Activated naive CD4-positive, alpha-beta T cell (primary cell): ENCODE measurements at places on chromosomes 7 and 10.

DNA sequence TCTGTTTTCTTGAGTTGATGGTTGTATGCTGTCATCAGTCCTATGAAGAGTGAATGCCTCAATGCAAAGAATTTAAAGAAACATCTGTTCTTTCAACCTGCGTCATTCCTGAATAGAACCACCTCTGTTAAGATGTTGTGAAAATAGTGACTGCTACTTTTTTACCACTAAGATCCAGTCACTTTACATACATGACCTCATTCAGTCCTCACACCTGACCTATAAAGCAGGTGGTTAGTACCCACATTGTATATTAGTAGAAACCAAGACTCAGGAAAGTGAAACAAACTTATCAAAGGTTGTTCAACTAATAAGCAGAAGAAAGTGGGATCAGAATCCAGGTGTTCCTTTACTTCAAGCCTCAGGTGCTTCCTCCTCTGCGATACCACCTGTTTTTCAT is 64.8 kb downstream of the ITGB8 start:
- DNase-seq: no peak

GRCh38 chr10:87771871-87772500 is 46.0 kb downstream of the ATAD1 start:
- no peak for DNase-seq

DNA sequence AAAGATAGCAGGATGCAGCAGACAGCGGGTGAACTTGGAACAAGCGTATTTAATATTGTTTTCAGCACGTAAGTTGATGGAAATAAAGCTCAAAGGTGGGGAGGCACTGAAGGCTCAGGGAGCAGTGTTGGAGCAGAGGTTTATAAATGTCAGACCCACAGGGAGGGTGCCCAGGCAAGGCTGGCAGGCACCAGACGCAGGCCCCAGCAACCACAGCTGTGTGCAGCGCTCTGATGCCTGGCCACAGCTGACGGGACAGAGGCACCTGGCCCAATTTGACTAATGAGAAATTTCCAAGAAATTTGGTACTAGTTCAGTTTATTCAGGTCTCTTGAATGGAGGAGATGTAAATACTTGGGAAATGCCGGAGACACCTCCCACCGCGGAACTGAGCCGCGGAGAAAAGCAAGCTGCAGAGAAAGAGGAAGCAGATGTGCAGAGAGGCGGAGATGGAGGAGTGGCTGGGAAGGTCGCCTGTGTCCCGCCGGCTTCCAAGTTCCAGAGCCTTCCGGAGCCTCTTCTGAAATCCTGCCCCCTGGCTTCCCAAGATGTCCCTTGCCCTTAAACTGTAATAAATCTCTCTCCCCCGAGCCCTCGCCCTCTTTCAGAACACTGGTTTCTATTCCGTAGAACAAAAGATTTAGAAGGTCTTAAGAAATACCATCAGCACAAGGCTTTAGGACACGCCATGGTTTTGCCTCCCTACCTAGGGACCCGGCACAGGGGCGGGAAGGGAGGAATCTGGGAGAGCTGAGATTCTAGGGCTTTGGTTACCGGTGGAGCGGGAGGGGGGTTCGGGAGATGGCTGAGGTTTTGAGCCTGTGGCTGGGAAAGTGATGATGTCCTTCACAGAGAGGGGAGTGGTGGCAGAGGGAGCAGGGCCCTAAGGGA is 38.4 kb upstream of the PLXNA4 start:
- no peak for DNase-seq

DNA sequence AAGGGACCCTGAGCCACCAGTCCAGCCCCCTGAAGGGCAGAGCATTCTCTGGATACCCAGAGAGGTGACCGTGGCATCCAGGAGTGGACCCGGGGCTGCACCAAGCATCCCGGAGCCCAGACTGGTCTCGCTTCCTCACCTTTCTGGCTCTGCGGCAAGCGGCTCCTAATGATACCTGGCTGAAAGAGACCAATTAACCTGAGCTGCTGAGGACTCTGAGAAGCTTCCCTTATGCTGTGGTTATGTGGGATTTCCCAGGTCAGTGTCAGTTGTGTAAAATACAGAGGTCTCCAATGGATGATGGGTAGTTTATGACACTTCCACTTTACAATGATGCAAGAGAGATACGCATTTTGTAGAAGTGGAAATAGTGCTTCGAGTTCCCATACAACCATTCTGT is 51.5 kb downstream of the PFKFB3 start:
- no peak for DNase-seq

DNA sequence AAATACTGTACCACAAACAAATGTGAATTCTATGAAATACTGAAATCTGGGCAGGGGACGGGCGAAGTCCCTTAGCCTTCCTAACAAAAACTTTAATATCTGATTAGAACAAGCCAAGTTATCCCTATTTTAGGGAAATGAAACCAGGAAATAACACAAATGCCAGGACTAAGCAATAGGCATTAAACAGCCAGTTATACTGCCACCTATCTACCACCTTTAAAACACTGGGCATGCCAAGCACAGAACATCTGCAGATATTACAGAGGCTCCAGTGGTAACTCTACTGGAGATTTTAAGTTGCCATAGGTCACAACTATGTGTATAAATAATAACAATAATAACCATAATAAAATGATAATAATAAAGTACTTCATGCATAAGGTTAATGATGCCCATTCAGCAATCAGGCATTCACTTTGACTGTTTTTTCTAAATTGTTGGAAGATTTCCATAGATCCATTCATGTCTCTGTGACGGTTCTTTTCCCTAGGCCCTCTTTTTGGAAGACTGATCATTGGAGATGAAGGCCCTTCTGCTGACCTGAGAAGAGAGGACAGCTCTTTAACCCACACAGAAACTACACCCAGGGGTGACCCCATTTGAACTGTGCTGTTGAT is 195.7 kb downstream of the CACNA2D1 start:
- DNase-seq: no peak

DNA sequence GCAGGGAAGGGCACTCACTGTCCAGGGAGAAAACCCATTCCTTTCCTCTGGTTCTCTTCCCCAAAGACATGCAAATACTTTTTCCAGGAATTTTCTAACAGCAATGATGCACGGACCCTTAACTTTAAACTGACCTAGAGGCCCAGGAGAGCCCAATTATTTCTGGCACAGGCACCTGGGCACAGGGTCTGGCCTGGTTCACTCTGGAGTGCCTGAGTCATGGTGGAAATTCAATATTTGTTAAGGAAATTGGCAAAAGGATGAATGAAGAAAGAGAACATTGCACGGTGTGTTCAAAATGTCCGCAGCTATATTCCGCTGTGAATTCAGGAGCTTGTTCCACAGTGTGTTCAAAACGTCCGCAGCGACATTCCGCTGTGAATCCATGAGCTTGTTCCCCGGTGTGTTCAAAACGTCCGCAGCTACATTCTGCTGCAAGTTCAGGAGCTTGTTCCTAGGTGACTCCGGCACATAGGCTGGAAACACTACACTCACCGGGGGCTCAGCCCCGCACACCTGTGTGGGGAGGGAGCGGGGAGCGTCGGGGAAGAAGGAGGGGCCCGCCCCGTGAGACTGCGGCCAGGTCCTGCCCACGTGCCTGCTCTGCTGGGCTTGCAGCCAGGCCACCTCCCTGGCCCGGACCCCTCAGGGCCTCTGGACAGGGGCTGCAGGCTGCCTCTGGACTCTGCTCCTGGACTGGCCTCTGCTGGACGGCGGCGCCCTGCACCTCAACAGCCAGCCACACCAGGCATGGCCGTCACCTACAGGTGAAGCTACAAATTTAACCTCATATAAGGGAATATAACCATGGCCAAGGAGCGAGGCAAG is 72.0 kb upstream of the FAM20C start:
- no peak for DNase-seq

GRCh38 chr7:137943132-137943551 is 58.7 kb downstream of the CREB3L2 start:
- no peak for DNase-seq

GRCh38 chr7:130733931-130734814 is at the start of gene KLF14:
Gene KLF14, minus strand, starts transcription at chr7:130734207. Its CDS starts 174 bp downstream, at chr7:130734033.
- no peak for DNase-seq

DNA sequence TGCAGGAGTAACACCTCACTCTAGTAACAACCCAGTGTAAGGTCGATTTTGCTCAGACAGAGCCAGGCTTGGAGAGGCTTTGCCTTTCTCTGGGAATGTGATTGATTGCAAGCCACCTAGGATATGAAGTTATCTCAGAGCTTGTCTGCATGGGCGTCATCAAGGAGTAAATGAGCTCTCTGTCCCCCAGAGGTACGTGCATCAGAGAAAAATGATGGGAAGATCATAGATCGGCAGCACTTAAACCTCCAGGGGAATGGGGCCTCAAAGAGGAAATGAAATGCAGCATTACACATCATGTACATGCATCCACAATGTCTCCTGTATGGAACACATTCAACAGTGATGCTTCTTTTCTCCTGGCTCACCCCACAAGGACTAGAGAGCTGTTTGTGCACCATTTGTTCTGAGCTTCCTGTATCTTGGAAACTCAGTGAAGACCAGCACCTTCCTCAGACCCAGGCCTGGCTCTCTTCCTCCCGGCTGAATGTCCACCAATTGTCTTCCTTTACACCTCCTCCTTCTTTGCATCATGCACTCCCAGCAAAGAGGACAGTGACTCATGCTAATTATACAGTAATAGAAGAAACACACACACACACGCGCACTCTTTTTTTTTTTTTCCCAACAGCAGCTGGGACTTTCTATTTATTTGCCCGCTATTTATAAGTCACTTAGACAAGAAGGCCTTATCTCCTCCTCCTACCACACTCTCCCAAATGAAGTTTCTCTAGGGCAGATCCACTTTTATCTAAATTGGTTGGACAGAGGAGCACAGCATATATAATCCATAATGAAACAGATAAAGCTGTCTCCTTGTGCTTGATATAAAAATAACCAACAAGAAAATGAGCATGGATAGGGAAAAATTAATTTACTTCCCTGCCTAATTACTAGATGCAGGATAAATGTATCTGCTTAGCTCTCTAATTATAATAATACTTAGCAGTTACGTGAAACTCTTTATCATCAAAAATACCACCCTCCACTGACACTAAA is 990.7 kb downstream of the CCSER2 start:
- DNase-seq: no peak

- DNase-seq: no peak
Observed at GRCh38 chr7:154867068-154867467, 135.9 kb downstream of the PAXIP1 start.

DNA sequence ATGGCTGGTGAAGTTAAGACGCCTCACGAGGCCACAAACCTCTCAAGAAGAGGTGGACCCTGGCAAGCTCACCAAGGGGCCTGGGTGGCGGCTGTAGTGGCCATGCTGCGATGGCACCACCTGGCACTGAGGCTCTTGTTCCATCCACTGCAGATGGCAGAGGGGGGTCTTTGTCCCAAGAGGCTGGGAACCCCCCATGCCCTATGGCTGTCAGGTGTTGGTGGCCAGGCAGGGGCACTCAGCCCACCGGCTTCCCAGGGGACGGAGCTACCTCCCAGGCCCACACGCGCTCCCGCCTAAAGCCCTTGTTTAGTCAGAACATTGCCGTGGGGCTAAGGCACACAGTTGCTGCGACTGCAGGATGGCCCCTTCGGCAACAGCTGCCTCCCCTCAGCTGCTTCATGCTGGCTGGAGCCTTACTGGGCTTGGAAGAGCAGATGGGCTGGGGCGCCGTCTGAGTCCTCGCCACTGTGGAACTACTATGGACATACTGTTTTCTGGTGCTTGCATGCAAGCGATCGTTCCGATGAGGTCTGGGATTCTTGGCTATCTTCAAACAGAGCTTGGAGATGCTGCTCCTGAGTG is 46.8 kb downstream of the DPYSL4 start:
- no peak for DNase-seq

GRCh38 chr7:82234457-82235049 is 209.0 kb downstream of the CACNA2D1 start:
- no peak for DNase-seq

DNA sequence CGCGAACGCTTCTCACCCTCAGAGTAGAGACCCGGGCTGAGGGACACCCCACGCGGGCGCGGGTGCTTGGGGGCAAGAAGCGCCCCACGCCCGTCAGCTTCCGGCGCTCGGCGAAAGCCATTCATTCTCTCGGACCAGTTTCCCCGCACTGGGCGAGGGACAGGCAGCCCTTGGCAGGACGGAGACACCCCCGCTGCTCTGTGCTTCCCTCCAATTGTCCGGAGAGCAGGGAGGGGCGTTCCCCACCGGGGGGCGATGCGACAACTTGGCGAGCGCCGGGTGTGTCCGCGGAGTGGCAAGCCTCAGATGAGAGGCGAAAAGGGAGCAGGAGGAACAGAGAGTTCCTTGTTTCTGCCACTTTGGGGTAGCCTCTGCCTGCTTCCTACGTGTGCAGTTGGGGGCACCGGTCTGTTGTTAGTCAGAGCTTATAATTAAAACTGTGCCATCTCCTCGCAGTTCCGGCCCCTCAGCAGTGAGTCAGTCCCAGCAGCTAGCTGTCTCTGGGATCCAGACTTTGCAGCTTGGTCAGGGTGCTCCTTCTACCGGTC is 1.7 kb downstream of the GPR158 start:
- no peak for DNase-seq

GRCh38 chr7:123692471-123692877 is 36.8 kb downstream of the LMOD2 start:
- DNase-seq: no peak

- DNase-seq: no peak
Observed at GRCh38 chr10:15123749-15124184, 26.6 kb downstream of the RPP38 start.

- DNase-seq: no peak
Observed at GRCh38 chr10:75611172-75611992, 180.0 kb downstream of the LRMDA start.

DNA sequence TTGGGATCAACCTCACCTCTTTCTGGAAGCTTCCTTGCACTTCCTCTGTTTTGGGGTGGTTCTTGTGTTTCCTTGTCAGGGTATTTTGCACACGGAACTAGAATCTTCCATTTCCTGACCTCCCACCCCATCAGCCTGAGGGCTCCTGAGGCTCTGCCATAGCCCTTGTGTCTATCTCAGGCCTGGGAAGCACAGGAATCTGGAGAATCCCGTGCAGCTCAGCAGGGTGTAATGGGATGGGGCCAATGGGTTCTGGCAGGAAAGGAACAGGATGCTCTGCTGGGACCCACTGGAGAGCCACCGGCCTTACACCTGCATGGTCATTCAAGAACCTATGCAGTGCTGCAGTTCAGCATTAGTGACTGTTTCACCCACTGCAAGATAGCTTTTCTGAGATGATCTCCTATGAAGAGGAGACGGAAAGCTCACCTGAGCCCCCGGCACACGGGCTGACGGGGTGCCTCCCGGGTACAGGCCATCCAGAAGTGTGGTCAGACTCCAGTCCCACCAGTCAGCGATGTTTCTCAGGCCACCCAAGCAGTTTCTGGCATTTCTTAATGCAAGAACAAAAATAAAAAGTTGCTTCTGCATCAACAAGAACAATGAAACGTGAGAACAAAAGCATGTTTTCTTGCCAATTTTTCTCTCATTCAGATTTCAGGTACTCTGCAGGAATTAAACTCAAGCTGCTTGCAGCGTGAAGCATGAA is 133.2 kb downstream of the PKD1L1 start:
- DNase-seq: no peak
